Right renal cortex interstitium (tissue), 3 donors: ENCODE measurements at places on chromosomes 3 and 15. TPM values are rescaled to one million over a fixed set of nuclear protein-coding genes. Genes with fewer than 3 reads are reported as not detected.

PLSCR2 gene
- polyA plus RNA-seq, result 1.00 TPM

- DNase-seq, result no peak
Observed at GRCh38 chr3:113277414-113277813, 66.1 kb downstream of the BOC start.

MLF1 gene
- 72.2 TPM for polyA plus RNA-seq

GRCh38 chr3:138367326-138367850, 19.0 kb downstream of the MRAS start:
- DNase-seq, result no peak

GRCh38 chr3:141840737-141841544, 35.5 kb upstream of the ATP1B3 start:
- no peak for DNase-seq

DNA sequence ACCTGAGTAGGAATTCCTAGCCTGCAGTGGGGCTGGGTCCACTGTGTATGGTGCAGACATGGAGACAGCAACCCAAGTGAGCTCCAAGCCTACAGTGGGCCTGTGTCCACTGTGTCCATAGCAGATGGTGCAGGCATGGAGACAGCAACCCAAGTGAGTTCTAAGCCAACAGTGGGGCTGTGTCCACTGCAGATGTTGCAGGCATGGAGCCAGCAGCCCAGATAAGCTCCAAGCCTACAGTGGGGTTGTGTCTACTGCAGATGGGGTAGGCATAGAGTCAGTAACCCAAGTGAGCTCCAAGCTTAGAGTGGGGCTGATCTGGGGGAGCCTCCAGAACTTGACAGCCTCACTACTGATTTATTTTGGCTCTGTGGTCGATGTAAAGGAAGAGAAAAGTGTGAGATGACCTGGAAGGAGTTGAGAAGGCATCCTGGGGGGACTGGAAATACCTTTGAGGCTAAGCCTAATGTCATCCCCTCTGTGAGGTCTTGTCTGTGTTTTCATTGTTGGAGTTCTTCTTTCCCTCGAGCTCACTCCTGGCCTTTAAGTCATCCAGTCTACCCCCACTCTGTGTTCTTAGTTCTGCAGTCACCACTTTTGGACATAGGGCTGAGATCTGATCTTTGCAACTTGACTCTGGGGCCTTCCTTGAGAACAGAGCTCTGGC, 22.4 kb upstream of the IL16 start:
- no peak for DNase-seq

PROS1 gene
- 42.4 TPM for polyA plus RNA-seq

- DNase-seq, result no peak
Observed at GRCh38 chr3:48013288-48013980, 2.8 kb downstream of the MAP4 start.

DNASE1L3 gene
- polyA plus RNA-seq, result 14.0 TPM

DNA sequence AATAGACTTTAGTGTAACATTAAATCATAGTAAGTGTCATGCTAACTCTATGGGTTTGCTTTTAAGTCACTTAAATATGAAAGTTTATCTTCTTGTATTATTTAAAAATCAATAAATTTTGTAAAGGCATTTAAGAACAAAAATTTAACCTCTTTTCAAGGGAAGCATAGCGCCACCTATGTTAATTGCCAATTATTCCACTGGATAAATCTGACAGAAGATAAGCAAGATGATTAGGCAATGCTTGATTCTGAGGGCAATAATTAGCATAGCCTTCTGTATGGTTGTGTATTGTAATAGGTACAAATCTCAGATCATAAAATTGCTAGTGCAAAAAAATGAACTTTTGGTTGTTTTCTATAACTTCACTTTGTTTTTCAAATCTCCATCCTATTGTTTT, 560.1 kb downstream of the GRM7 start:
- no peak for DNase-seq

GRCh38 chr15:100704281-100705055, 102.1 kb downstream of the ASB7 start:
- DNase-seq, result no peak

DNA sequence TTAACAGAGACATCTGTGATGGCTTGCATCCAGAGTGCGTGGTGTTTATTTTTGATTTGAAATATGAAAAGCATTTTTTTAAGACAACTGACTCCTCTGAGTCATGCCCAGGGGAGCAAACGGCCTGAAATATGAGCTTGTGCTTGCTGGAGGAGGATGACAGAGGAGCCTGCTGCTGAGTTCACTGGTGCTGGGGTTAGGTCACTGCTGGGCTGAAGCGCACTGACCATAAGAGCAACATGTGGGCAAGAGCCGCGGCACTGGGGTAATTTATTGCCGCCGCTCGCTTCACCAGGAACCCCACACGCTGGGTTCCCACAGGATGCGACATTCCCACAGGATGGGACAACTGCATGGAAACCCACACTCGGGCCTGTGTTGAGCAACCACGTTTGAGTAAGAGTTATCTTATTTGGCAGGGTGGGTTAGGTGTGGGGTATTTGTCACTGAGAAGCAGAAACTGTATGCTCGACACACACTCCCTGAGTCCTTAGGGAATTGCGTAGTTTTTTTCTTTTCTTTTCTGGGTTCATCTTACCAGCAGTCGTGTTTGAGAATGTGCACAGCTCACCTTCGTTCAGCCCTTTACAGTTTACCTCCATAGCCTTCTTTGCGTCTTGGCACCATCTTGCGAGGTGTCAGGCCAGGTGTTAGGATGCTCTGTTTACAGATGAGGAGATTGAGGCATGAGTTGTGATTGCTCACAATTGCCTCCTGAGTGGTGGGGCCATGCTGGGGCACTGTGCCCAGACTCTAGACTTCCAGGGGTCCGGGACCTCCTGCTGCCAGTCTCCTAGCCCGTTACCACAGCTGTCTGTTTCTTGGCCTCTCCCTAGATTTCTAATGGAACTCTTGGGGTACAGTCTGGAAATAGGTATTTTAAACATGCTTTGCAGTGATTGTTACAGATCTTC, 60.4 kb downstream of the SMAD3 start:
- DNase-seq, result no peak

DNA sequence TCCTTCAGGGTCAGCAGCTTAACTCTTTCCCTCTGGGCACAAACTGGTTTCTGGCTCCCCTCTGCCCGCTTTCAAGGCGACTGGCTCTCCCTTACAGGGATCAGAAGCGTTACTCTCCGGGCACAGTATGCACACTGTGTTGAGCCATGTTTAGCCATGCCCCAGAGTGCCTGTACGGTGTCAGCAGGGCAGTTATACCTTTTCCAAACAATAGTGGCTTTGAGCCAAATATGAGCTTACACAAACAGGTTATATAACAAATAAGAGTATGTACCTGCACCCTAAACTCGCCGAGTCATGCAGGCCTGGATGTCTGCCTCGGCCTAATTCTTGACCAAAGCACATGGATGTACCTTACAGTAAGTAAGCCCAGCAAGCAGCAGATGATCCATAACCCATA, 175.6 kb upstream of the ANKRD28 start:
- no peak for DNase-seq

NR2E3 gene
- 0.22 TPM for polyA plus RNA-seq

GRCh38 chr15:56244811-56245576, 1.3 kb upstream of the RFX7 start:
- no peak for DNase-seq

GRCh38 chr15:70214276-70214675, 116.6 kb upstream of the TLE3 start:
- no peak for DNase-seq

GRCh38 chr3:107574650-107575049, 51.9 kb downstream of the BBX start:
- DNase-seq, result no peak
